ENCODE measurements at places on chromosomes 1 and 21.

- no peak for DNase-seq
These were observed at the start of gene CFH for GRCh38 chr1:196651637-196652215. TSS of gene CFH (plus strand) at chr1:196652043. CDS start at chr1:196652118, 75 bp downstream.

DNA sequence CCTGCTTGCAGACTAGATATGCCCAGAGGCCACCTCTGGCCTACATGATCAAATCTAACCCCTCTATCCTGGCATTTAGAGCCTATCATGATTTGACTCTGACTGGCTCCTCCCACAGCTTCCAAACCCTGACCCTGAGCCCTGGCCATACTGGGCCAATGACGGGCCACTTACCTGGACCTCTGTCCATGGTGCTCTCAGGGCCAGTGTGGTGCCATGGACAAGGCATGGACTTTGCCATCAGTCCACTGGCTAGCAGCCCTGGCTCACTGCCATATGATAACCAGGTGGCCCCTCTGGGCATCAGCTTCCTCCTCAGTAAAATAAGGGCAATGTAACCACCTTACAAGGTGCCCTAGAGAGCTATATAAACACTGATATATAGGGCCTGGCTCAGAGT is 713.4 kb downstream of the PTPRU start:
- no peak for DNase-seq

DNA sequence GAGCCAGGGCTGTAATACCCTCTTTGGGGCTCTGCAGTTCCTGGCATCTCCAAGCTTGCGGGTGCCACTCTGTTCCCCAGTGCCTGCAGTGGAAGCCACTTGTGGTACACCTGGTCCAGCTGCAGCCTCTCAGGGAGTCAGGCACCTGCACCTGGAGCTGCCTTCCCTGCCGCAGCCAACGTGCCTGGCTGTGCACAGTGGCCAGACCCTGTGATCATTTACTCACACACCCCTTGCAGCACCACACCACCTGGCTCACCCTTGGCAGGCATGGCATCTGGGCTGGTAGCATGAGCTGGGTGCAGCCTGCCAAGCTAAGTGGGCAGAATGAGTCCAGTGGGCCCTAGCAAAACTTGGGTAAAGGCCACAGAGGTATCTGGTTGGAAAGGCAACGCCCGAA is 51.1 kb upstream of the NTPCR start:
- DNase-seq: no peak

- no peak for DNase-seq
These were observed 12.9 kb downstream of the EPB41 start for GRCh38 chr1:28927266-28927647.

GRCh38 chr1:26477446-26478152 is 5.4 kb downstream of the HMGN2 start:
- no peak for DNase-seq

DNA sequence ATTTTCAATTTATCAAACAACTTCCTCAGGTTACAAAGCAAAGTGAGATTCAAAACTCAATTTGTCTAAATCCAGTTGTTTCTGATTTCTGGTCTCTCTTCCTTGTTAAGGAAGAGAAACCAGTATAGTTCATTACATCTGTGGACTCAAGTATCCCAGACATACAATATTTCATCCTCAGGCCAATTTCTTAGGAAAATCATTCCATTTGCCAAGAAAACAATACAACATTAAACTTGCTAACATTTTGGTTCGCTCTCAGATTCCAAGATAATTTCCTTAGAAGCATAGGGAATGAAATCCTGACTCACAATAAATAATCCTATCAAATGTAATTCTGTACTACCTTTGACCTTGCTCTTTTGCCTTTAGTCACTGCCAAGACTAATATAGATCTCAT is 11.2 kb upstream of the TTLL7 start:
- no peak for DNase-seq

- DNase-seq: no peak
These were observed 1.4 kb downstream of the ATF3 start for GRCh38 chr1:212609701-212610574.

DNA sequence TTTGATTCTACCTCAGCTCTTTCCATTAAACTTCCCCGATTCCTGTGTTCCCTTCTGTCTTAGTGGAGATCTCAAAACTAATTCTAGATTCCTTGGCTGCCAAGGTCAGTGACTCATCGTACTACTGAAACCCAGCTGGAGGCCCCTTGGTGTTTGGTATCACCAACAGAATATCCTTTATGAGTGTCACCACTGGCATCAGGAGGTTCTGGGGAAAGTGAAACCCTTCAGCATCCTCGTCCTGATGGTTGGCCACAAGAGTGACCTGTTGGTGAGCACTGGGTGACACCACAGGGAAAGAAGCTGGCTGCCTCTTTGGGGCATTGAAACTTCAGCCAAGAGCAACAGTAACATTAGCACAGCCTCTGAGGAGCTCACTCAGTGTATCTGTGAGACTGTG is 9.6 kb downstream of the RAB42 start:
- DNase-seq: no peak

DNA sequence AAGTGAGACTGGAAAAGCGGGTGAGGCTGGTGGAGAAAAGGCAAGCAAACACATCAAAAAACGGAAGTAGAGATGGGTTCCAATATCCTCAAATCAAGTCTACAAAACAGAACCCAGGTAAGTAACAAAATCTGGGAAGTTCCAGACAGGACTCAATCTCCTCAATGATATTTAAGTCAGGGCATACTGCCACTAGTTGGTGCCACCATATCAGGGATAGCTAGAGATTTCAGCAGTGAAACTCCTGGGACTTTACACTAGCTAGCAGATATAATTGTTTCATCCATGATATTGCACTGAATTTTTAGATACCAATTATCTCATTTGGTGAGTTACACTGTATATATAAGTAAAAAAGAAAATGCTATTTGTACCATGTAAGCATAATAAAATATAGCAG is 52.0 kb downstream of the EYA3 start:
- DNase-seq: no peak

- no peak for DNase-seq
These were observed 1.9 kb upstream of the GPR52 start for GRCh38 chr1:174445817-174446216.

DNA sequence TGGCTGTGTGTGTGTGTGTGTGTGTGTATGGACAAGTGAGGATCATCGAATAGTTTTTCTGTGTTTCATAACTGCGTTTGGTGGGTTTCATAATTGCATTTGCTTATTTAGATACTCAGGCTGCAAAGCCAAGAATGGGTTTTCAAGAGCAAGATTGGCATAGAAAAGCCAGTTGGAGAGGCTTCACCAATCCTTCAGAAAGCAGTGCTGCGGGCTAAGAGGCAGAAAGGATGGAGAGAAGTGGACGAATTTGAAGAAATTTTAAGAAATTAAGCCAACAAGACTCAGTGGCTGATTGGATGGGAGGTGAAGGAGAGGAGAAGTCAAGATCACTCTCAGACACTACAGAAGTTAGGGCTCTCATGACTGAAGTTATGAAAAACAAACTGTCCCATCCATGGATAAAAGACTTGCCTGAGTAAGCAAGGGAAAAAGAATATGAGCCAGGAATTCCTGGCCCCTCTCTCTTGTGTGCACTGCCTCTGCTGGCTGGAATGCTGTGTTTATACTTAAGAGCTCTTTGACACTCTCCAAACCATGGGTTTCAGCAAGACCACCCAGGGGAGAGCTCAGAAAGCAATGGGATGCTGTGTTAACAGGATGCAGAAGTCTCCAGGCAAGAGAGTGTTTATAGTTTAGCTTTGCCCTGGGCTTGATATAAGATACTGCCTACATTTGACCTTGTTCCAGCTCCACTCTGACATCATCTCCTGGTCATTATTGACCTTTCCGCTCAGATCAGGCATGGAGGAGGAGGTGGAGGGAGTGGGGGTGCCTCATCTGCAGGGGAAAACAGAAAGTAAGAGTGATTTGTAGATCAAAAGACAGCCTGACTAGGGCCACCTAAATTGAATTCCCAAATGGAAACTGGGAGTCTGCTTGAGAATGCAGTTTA is 232.0 kb upstream of the PLXNA2 start:
- DNase-seq: no peak

DNA sequence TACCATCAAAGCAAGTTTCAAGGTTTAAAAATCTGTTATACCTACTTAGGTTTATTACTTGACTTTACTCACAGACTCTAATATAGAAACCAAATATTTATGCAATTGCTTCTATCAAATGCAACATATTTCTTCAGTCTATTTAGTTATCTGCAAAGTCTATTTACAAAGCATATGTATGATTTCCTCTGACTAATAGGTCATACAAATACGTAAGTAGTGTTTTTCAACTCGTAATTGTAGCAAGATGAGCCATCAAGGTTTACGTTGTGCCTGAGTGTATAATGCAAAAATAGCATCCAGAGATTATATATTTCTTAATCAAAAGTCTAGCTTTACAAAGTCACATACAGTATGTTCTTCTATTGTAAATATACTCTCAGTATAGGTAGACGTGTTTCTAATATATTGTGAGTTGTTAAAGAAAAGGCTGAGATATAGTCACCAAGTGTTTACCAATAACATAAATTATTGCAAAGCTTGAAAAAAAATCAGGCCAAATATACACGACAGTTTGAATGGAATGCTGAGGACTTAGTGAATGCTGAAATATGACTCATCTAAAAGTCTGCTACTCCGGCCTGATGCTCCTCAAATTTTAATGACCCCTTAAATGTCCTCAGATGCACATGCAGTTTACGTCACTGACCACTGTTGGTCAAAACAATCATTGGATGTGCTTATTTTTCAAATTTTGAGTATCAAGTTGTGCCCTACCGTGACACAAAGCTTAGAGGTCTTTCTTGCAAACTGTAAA is 48.4 kb downstream of the ADAMTS5 start:
- DNase-seq: no peak

DNA sequence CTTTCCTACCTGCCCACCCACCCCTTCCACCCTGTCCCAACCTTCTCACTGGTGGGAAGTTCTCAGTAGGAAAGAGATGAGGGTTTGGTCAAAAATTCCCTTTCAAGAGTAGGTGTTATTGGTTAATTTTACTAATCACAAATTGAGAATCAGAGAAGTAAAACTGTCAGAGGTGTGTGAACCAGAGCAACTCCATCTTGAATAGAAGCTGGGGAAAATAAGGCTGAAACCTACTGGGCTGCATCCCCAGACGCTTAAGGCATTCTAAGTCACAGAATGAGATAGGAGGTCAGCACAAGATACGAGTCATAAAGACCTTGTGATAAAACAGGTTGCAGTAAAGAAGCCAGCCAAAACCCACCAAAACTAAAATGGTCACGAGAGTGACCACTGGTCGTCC is 11.5 kb downstream of the PLA2G2D start:
- no peak for DNase-seq

DNA sequence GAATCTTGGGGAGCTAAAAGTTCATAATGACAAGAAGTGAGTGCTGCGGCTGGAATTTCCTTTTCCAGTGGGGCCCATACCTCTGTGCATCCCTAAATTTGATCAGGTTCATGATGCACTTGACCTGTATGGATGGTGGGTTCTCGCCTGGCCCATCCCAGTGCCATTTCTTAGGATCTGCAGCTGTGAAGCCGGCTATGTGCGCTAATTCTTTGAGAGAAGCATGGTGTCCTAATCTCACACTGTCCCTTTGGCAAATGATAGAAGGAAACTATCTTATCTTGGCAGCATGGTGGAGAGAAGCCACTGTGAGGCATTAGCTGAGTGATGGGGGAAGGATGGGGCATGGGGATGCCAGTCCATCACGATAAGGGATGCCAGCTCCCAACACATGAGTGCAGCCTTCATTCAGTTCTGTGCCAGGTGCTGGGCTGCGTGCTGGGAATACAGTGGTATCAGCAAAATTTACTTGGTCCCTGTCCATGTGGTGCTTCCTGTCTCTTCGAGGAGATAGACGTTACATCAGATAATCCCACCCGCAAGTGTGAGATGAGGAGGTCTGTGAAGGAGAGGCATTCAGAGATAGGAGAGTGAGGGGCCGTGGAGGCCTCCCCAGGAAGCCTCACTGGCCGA is 30.5 kb downstream of the STUM start:
- DNase-seq: no peak

- DNase-seq: no peak
These were observed 19.5 kb downstream of the MAP7D1 start for GRCh38 chr1:36175137-36176095.

- DNase-seq: no peak
These were observed 5.1 kb upstream of the ARHGEF2 start for GRCh38 chr1:155983191-155984024.

DNA sequence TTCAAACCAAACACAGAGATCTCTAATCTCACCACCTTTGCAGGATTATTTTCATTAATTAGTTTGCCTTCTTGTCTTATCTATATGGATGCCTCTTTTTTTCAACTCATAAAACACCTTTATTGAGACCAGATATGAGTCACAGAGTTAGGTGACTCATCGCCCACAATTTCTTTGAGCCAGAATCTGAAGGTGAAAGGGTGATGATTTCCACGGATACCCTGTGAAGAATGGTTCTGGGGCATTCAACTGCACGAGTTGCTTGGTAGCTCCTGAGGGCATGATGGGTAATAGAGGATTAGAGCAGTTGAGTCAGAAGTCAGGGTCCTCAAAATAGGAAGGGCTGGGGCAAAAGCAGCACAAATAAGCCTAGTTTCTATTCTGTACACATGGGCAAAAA is 128.2 kb downstream of the TBX19 start:
- peak; percentile 54 for DNase-seq

All from stimulated activated naive CD4-positive, alpha-beta T cell treated with Interleukin-2 at 50 U/mL for 16 hours (primary cell).